ENCODE measurements at places on chromosomes 6 and 20.

DNA sequence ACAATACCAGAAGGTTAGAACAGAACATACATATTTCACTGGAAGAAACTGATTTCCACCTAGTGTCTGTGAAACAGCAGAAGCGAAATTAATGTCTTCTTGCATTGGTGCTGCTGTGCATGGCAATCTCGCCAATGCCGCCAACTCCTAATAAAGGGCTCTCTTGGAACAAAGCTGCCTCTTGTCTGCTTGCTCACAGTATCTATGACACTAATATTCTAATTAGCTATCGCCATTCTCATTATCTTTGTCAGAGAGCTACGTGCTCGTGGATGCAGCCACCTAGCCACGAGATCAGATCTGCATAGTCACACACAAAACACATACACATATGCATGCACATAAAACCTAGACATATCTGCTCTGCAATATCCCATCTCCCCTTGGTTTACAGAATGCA lies 145.9 kb upstream of the OLIG3 start:
- no peak for DNase-seq

DNA sequence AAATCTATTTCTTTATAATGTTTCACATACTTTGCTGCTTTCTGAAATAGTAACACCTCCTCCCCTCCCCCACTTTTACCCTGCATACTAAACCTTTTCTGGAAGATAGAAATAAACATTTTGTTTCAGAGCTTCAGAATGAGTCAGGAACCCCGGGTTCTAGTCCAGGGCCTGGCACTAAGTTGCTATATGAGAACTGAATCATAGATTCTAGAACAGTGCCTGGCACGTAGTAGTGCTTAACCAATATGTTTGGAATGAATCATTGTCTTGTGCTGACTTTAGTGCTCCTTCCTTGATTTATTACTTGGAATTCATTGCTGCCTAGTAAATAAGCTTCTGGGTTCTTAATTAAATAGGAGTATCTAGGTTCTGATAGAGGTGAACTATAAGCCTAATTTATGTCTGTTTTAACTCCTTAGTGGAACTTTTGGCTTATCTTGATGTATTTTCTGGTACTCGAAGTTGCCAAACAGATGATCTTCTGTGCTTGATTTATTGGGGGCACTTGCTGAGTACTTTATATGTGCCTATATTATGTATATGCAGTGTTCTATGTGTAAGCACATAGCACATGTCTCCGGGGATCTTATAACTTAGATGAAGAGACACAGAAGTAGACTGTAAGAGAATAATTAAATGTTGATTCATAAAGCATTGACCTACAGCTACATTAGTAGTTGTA lies 18.6 kb downstream of the TAB2 start:
- no peak for DNase-seq

DNA sequence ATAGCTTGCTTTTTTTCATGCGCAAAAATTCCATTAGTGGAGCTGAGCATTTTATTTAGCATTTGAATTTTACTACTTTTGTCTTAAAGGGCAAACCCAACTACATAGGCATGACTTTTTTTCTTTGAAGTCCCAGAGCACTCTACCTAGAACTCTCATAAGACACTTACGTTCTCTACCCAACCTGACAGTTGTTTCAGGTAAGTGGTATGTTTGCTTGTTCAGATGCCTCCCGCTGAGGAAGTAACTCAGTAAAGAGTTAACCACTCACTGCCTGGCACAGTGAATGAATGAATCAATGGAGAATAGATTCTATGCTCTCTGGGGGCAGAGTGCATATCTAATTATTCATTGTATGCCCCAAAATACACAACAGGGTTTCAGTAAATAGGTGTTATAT lies 212.3 kb upstream of the PRDM1 start:
- DNase-seq = no peak

- no peak for DNase-seq
Measured at GRCh38 chr6:154782193-154782592, 49.0 kb downstream of the SCAF8 start.

GRCh38 chr6:131955876-131956275 lies 4.7 kb upstream of the CCN2 start:
- DNase-seq = no peak

- DNase-seq = no peak
Measured at GRCh38 chr6:149586149-149586548, 20.0 kb downstream of the GINM1 start.

- DNase-seq = no peak
Measured at GRCh38 chr20:17799575-17800227, 99.9 kb downstream of the BANF2 start.

DNA sequence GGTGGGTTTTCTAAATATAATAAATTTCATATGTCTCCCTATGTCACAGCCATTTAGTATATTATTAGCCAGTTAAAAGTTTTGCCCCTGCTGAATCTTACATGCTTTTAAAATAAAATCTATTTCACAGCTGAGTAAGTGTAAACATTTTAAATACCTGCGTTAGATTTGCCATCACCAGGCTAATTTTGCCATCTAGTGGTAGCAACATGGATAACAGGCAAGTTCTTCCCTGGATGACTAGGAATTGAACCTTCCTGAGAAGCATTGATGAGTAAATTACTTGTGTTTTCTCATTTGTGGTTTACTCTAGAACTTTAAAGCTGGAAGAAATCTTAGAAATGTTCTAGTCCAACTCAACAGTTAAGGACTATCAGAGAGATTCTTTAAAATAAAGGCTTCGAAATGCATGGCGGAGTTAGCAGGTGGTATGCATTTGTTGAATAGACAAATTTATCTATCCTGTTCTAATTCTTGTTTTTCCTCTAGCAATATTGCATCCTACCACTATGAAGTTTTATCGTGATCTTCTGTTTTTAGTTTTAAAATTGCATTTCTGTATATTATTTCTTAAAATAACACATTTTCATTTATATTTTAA lies 2.6 kb downstream of the PRSS35 start:
- no peak for DNase-seq

GRCh38 chr6:150150821-150151646 lies 8.2 kb downstream of the PPP1R14C start:
- no peak for DNase-seq

- no peak for DNase-seq
Measured at GRCh38 chr6:159430323-159430722, 261.1 kb downstream of the FNDC1 start.

- DNase-seq = no peak
Measured at GRCh38 chr6:74607934-74608333, 597.9 kb downstream of the COL12A1 start.

DNA sequence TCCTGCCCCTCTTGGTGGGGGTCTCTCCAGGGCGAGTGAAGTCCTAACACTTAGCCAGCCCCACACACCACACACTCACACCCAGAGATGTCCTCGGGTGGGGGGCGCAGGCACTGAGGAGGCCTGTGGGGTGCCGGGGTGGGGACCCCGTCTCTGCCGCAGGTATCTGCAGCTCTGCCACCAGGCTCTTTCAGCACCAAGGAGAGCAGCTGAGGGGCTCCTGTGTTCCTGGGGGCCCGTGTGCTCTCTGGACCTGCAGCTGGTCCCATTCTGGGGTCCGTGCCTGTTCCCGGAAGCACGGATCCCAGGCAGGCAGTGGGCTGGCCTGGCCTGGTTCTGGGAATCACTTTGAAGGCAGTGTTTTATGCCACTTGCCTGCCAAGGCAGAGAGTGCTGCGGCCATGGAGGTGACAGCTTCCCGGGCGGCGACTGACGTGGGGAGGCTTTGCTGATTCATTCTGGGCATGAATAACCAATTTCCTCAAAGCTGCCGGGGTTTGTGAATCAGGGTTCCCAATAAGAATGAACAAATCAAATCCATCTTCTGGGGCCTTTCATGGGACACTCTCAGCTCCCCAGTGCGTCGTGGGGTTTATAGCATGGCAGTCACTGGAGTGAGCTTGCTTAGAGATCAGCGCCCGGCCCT lies 54.4 kb upstream of the SLCO4A1 start:
- DNase-seq = no peak

GRCh38 chr6:69631552-69632346 lies 165.1 kb downstream of the LMBRD1 start:
- no peak for DNase-seq

DNA sequence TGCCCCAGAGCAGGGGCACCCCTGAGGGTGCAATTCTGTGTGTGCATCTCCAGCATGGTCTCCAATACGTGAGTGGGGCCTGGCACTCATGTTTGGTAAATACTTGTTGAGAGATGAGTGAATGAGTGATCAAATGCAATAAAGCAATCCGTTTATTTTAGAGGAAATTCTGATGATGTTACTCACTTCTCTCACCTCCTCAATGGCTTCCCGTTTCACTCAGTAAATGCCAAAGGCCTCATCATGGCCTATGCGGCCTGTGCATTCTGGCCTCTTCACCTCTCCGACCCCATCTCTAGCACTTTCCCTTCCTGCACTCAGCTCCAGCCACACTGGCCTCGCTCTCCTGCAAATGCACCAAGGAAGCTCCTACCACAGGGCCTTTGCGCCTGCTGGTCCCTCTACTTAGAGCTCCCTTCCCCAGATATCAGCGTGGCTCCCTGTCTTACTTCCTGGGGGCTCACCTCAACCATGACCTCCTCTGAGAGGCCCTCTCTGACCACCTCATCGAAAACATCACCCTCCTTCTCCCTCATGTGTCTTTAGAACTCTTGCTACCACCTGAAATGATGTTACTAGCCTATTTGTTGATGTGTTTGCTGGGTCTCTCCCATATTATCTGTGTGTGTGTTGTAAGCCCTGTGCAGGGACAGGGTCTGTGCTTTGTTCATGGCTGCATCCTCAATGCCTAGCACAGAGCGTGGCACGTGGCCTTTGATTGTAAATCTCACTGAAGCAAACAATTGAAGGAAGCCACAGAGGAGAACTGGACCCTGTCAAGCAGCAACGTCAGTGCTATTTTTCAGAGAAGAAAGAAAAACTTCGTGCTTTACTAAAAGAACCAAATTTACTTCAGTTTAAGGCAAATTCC lies 42.6 kb downstream of the RAB44 start:
- no peak for DNase-seq

- no peak for DNase-seq
Measured at GRCh38 chr6:104506429-104506828, 353.3 kb downstream of the HACE1 start.

DNA sequence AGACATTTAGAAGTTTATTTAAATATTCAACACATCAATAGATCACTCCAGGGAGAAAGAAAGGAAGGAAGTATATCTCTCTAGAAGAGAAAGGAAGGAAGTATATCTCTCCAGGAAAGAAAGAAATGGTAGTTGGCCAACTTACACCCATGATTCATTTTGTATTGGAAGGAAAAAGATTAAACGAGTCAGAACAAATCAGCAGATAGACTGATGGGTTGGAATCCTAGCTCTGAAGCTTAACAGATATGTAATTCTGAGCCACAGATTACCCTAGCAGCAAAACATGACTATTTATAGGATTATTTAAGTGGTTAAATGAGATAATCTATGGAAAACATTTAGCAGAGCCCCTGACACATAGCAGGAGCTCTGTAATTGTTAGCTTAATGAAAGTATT lies 27.1 kb downstream of the COL12A1 start:
- DNase-seq = no peak

GRCh38 chr6:53643481-53643965 lies 22.0 kb downstream of the KLHL31 start:
- DNase-seq = no peak

GRCh38 chr20:22333885-22334545 lies 250.4 kb downstream of the FOXA2 start:
- no peak for DNase-seq

DNA sequence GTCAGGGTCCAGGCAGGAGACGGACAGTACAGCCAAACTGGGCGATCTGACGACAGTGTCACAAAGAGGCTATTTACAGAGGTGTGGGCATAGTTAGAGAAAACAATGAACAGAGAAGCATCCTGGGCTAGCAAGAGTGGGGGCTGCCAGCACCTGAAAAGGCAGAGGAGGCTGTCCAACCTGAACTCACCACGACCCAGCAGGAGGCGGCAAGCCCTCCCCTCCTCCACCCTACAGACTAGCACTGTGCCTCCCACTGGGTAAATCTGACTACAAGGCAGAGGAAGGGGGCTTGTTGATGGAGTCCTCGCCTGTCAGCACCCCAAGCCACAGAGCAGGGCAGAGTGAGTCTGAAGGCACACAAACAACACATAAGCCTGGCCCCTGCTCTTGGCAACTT lies 52.8 kb upstream of the CDYL start:
- DNase-seq = no peak

- DNase-seq = no peak
Measured at GRCh38 chr6:158766621-158767455, 52.3 kb downstream of the EZR start.

DNA sequence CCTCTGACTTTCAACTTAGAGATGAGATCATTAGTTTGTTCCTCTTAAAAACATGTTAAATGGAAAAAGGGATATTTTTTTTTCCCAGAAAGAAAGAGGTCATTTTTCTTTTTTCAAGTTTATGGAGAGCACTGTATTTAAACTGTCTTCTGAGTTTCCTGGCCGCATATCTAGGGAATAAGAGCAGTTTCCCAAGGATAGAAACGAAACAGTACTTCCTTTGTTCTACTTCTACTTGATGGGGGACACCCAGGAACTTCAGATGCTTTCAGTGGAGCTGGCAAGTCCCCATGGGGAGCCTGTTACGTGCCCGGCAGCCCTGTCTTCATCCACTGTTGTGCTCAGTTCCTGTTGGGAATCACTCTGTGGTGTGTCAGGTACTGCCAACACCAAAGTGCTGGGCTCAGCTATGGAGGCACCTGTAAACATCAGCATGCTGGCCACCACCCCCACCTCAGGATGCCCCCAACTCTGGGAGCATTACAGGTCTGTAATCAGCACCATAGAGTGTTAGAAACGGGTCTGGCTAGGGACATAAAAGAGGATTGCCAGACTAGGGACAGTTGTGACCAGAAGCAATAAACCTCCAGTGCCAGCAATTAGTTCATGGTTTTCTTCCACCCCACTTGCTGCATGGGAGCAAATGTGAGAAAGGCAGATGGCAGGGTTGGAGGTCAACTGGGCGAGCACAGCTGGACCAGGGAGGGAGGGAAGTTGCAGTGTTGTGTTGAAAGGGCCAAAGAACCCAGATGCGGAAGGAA lies 221.7 kb upstream of the ECI2 start:
- no peak for DNase-seq

- DNase-seq = no peak
Measured at GRCh38 chr6:109701221-109701620, 10.1 kb downstream of the FIG4 start.

GRCh38 chr6:144392536-144392935 lies 107.4 kb downstream of the UTRN start:
- no peak for DNase-seq

DNA sequence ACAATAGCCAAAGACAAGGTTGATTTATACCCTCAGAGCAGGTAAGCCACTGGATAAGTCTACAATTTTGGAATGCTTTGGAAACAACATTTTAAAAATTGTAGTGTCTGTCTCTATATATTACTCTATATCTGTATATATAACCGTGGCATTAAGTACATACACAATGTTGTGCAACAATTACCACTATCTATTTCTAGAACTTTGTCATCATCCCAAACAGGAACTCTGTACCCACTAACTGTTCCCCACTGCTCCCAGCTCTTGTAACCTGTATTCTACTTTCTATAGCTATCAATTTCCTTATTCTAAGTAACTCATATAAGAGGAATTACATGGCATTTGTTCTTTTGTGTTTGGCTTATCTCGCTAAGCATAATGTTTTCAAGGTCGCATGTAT lies 78.2 kb upstream of the ASCC3 start:
- DNase-seq = no peak
